ENCODE measurements at places on chromosomes 1 and 21.
A peak's percentile ranks its signal among the peaks of the same experiment; 100 is the strongest.

DNA sequence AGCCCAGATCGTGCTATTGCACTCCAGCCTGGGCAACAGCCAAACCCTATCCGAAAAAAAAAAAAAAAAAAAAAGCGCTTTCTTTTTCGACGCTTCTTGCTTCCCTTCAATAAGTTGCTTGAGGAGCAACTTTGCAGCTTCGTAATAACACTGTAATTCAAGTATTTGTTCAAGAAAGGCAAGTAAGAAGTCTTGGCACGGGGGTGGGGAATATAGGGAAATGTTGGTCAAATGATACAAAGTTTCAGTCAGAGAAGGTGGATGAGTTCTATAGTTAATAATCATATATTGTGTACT, 871 bp upstream of the PSMA5 start:
- DNase-seq = no peak

- DNase-seq = no peak
Measured at GRCh38 chr1:56094168-56094567, 485.2 kb downstream of the PLPP3 start.

- no peak for DNase-seq
Measured at GRCh38 chr1:74399249-74399648, 113.2 kb downstream of the LRRC53 start.

GRCh38 chr1:14011888-14012287, 311.9 kb downstream of the PRDM2 start:
- no peak for DNase-seq

DNA sequence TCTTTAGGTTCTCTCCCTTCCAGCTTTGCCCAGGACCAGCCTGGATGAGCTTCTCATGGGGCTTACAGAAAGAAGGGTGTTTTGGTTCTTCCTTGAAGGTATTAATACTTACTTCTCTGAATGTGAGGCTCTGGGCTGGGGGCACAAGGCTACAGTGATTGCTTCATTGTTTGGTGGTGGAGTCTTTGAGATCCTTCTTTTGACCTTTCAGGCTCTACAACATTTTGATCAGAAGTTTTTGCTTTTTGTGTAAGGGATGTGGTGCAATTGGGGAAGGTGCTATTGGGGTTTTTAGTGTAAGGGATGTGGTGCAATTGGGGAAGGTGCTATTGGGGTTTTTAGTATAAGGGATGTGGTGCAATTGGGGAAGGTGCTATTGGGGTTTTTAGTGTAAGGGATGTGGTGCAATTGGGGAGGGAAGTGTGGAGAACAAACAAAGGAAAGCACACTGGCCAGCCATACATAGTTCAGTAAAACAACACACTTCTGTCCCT, 103.6 kb upstream of the IVNS1ABP start:
- no peak for DNase-seq

GRCh38 chr1:211118407-211119102, 15.4 kb downstream of the KCNH1 start:
- DNase-seq = no peak

DNA sequence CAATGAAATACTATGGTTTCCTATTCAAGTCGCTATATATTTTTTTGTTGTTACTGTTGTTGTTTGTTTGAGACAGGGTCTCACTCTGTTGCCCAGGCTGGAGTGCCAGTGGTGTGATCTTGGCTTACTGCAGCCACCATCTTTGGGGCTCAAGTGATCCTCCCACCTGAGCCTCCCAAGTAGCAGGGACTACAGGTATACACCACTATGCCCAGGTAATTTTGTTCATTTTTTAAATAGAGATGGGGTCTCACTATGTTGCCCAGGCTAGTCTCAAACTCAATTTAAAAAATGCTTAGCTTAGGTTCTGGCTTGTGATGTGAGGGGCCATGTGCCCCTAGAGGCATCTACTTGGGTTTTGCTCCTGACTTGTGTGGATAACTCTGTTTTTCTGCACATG, 9.8 kb downstream of the RABIF start:
- no peak for DNase-seq

DNA sequence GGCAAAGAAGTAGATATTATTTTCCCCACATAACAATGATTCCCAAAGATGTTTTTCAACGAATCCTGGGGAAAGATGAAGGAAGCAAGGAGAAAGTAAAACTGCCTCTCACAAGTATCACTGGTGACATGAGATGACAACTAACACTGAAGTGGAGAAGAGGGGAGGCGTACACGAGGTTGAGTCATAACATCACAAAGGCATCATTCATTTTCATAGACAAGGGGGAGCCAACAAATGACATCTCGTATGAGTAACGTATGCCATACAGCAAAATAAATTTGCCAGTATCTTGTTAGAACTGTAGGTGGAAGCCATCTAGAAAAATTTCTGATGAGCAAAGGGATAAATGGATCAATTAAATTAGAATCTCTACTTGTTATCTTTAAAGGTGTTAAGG, 56.6 kb downstream of the ATP1B1 start:
- no peak for DNase-seq

- DNase-seq = no peak
Measured at GRCh38 chr21:14657241-14658008, 111.3 kb upstream of the SAMSN1 start.

DNA sequence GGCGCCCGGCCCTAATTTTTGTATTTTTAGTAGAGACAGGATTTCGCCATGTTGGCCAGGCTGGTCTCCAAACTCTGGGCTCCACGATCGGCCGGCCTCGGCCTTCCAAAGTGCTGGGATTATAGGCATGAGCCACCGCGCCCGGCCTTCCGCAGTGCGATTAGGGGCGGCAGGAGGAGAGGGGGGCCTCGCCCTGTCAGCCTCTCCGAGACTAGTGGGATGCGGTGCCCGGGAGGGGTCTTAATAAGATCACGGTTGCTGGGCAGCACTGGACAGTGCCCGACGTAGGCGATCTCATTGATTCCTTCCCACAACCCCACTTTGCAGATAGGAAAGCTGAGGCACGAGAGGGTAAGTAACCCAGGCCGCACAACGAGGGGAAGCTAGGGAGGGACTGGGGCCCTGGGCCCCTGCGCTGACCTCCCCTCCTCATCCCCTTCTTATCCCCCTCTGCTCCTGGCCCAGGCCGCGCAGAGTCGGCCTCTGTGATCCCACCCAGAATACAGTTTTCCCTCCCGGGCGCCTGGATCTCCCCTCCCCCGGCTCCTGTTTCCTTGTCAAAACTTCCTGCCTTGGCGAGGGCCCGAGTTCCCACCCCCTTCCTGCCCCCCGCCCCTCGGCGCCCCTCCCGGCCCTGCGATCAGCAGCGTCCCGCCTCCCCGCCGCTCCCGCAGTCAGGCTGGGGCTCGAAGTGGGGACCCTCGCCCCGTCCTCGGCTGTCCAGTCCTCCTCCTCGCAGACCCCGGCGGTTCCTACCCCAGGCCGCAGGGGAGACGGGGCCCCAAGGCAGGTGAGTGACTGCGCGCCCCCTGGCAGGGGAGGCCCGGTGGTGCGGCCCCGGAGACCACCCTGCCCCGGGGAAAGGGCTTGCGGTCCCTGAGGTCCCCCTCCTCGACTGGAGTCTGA, at the start of gene PEAR1:
Gene PEAR1 (plus strand): TSS at position 671 of the 906 bp plus-strand sequence. CDS start 10,209 bp downstream, outside the sequence.
- no peak for DNase-seq

DNA sequence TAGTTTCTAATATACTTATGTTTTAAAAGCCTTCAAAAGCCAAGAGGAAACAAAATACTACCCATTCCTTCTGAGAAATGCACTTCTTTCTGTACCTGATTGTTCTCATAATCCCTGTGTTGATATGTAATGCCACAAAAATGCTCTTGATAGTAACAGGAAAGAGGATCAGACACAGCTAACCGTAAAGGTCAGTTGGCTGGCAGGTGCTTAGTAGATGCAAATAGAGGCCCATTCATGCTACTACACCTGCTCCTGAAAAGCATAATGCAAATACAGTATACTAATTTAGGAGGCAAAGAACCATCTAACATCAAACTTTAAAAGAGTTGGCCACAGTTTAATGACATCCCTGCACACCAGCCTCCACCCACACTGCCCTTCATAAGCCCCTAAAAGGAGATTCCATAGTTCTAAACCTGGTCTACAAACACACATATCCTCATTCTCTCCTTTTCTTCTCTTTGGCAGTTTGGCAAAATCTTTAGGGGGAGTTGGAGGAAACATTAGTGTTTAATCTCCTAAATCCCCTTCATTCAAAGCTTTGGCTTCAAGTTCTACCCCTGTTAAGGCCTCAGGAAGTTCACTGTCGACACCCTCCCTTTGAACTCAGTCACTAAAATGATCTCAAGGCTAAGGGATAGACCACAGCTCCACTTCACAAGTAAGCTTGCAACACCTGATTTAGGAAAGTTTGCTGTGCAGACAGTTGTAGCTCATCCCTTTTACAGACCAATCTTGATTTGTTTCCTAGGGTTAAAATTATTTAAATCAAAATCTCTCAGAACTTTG, 2.9 kb upstream of the CD46 start:
- DNase-seq = no peak

- no peak for DNase-seq
Measured at GRCh38 chr1:179055937-179056336, 25.9 kb upstream of the TOR3A start.

- DNase-seq = no peak
Measured at GRCh38 chr1:199124351-199124750, 485.5 kb downstream of the PTPRC start.

DNA sequence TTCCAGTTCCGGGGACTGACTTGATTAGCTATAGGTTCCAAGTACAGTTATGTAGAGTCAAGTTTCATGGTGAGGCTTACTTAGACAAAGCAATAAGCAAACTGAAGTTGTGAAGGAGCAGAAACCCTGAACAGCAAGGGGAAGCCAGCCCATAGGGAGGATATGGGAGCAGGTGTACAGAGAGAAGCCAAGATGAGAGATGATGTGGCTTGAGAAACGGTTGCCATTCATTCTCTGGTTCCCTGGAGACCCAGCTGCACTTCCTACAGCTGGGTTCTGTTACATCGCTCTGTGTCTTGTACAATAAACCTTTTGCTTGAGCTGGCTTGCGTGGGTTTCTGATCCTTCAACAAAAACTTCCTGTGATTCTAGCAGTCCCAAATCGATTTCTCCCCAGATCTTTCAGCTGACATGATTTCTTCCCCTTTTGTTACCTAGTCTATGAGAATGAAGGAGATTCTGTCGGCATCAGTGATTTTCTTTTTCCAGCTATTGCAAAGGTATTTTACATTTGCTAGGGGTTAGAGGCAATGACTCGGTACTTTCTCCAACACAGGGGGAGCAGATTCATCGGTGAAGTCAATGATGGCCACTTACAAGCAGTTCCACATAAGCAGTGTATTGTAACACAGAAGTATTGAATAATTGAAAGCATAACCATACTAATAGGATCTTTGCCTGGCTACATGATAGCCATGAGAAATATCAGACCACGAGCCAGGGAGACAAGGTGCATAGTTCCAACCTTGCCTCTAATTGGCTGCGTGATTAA, 67.3 kb downstream of the URB2 start:
- no peak for DNase-seq

DNA sequence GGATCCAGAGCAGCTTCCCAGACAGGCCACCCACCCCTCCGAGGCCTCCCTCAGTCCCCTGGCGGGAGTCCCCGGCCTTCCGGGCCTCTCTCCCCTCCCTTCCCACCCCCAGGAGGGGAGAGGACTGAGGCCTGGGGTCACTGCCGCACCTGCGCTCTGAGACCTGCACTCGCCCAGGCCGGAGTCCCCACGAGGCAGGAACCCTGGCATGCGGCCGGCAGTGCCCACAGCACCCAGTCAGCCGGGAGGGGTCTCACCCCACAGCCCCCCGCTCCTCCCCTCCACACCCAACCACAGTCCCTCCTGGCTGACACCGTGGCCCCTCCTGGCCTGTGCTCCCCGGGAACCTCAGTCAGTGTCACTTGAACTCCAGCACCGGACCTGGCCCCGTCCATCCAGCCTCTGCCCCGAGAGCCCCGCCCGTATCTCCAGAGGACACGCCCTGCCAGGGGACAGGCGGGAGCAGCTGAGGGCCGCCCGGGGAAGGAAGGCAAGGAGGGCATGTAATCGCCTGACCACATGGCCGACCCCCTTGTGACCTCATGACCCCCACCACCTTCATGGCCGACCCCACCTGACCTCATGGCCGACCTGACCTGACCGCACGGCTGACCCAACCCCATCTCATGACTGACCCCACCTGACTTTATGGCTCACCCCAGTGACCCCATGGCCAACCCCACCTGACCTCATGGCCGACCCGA, 28.7 kb upstream of the TTLL10 start:
- DNase-seq = no peak

- DNase-seq = no peak
Measured at GRCh38 chr1:44988531-44989156, 2.2 kb upstream of the EIF2B3 start.

- DNase-seq = peak; percentile 89
Measured at GRCh38 chr21:36297938-36298572, 21.9 kb upstream of the MORC3 start.

DNA sequence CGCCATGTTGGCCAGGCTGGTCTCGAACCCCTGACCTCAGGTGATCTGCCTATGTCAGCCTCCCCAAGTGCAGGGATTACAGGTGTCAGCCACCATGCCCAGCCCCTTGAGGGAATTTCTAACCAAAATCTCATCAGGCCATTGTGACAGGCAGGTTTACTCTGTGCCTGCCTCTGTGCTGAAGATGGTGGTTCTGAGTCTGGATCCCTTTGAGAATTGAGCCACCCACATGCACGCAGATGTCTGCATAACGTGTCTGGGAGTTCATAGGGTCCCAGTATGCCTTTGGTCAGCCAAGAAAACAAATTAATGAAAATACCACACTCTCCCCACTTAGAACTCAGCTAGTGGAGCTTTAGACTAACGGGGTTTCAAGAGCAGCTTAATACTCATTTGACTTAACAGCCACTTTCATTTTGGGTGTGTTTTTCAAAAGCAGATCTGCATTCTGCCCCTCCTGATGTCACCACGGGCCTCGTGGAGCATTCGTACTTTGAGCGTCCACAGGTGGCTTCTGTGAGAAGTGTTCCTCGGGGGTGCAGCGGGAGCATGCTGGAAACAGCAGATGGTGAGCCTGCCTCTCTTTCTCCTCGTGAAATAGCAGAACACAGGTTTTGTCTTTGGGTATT, 45.3 kb downstream of the DIP2A start:
- peak; percentile 55 for DNase-seq

- no peak for DNase-seq
Measured at GRCh38 chr21:46421191-46421750, 37.4 kb upstream of the DIP2A start.

- DNase-seq = no peak
Measured at GRCh38 chr1:98523256-98523655, 138.3 kb upstream of the SNX7 start.

All from GM12864 (cell line).